ENCODE measurements at places on chromosomes 16 and 17. TPM values are rescaled to one million over a fixed set of nuclear protein-coding genes. Genes with fewer than 3 reads are reported as not detected.

Gene C1QTNF8
- total RNA-seq, result not detected

Gene HSD3B7
- 30.4 TPM for total RNA-seq

Gene C16orf74
- 2.7 TPM for total RNA-seq

Gene MYH3
- total RNA-seq, result 2.8 TPM

Gene TP53TG3B
- not detected for total RNA-seq

Gene FOXN1
- 0.35 TPM for total RNA-seq

Gene SDR42E1
- 6.5 TPM for total RNA-seq

Gene PPP1R27
- not detected for total RNA-seq

GRCh38 chr17:2924211-2924610 is 128.0 kb downstream of the RAP1GAP2 start:
- no peaks in the 10 kb centered on the region for H3K36me3 ChIP-seq
- H3K27me3 ChIP-seq, result no peaks in the 10 kb centered on the region
- DNase-seq, result no peak

- no peak overlapping the region for H3K27ac ChIP-seq
- DNase-seq, result no peak
- no peaks in the 10 kb centered on the region for H3K27me3 ChIP-seq
- no peak overlapping the region for H3K4me3 ChIP-seq
- H3K36me3 ChIP-seq, result peaks cover 10% of the 10 kb centered on the region
These were observed 31.7 kb downstream of the MBTD1 start for GRCh38 chr17:51228161-51228560.

DNA sequence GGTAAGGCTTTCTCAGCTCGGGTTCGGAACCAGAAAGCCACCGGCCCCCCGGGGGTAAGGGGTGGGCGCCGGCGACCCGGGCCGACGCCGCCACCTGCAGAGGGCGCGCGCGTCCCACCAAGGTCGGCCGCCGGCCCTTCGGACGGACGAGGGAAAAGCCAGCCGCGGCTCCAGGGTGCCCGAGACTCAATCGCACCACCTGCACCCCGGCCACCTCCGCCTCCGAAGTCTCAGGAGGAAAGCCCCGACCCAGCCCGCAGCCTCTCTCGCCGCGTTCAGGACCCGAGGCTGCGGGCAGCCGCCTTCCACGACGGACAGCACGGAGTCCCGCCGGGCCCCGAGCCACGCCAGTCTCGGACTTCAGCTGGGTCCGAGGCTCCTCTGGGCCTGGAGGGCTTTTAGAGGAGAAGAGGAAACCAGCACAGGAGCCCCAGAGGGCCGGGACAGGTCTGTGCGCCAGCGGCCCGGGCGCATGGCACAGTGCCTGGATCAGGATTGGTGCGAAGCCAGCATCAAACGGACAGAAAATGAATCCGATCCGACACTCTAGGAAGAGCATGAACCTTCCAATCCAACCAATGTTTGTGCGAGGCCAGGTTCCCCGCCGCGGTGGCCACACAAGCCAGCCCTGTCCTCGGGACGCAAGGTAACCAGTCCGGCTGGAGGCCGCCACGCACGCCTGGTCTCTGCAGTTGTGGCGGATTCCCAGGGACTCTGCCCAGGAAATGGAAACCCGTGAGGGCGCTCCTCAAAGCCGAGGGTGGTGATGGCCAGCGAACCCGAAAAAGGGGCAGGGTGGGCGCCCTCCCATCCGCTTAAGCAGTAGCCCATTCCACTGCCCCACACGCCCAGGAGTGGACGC is 6.7 kb downstream of the CBX8 start:
- no peaks in the 10 kb centered on the region for H3K36me3 ChIP-seq
- H3K27me3 ChIP-seq, result peaks cover 79% of the 10 kb centered on the region

GRCh38 chr17:39045948-39046679 is 78.9 kb upstream of the FBXO47 start:
- H3K36me3 ChIP-seq, result no peaks in the 10 kb centered on the region
- no peak overlapping the region for H3K4me3 ChIP-seq
- no peaks in the 10 kb centered on the region for H3K4me1 ChIP-seq
- DNase-seq, result no peak
- H3K27ac ChIP-seq, result no peak overlapping the region

GRCh38 chr17:81084680-81085419 is 49.9 kb downstream of the BAIAP2 start:
- H3K36me3 ChIP-seq, result peaks cover 30% of the 10 kb centered on the region
- peak; percentile 86 for DNase-seq
- no peaks in the 10 kb centered on the region for H3K27me3 ChIP-seq
- peak overlapping the region; percentile 79 for H3K27ac ChIP-seq

GRCh38 chr16:47387026-47387734 is 73.7 kb downstream of the ITFG1 start:
- no peaks in the 10 kb centered on the region for H3K27me3 ChIP-seq
- no peaks in the 10 kb centered on the region for H3K36me3 ChIP-seq
- no peak overlapping the region for H3K27ac ChIP-seq
- no peak for DNase-seq
- H3K4me3 ChIP-seq, result no peak overlapping the region

DNA sequence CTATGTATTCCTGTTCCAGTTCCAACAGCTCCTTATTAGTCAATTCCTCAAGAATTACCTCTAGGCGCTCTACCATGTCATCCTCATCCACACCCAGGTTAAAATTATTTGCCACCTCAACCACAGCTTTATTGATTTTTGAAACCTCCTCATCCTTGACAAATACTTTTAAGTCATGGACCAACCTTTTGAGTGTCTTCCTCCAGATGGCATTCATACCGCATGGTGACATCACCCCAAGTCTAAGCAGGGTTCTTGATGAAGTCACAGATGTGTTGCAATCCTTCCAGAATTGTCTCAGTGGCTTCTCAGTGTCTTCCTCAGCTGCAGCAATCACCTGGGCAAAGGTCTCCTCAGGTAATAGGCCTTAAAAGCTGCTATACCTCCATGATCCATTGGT is 40.1 kb downstream of the BCL7C start:
- H3K4me3 ChIP-seq, result no peak overlapping the region
- H3K27ac ChIP-seq, result no peak overlapping the region
- H3K36me3 ChIP-seq, result no peaks in the 10 kb centered on the region
- DNase-seq, result no peak

All from upper lobe of right lung (tissue), 1 donor.